Spleen (tissue), 13 donors: ENCODE measurements at places on chromosomes 2 and 18. TPM values are rescaled to one million over a fixed set of nuclear protein-coding genes. Genes with fewer than 3 reads are reported as not detected.

DNA sequence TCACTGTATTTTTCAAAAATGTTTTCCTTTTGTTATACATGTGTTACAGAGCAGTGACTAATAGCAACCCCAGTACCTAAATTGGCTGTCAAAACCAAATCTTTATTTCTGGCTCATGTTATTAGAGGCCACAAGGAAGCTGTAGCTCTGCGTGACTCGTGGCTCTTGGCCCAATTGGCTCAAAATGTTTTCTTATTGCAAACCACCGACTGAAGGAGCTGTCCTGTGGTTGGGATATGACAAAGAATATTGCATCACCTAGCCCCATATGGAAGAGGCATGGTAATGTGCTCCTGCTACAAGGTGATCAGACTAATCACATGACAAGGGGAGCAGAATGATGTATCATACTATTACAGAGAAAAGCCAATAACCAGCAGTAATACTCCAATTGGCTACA lies 1058.5 kb downstream of the CBLN2 start:
- no peak for DNase-seq

GRCh38 chr2:223222397-223222796 lies 170.4 kb downstream of the KCNE4 start:
- no peak for DNase-seq

- DNase-seq = no peak
These were observed 268.0 kb upstream of the LRATD1 start for GRCh38 chr2:14364471-14364870.

DNA sequence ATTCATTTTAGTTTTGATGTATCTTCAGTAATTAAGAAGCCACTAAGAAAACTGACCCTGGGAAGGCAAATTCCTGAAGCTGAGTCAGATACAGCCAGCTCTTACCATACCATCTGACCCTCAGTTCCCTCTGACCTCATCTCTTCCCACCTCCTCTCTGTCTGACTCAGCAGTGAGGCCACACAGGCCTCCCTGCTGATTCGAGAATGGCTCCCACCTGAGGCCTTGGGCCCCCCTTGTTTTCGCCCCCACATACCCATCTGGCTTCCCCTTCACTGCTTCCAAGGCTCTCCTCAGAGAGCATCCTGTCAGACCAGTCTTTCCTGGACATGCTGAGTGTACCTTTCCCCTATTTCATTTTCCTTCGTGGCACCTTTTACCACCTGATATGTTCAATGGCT lies 71.0 kb upstream of the CYP1B1 start:
- no peak for DNase-seq

- DNase-seq = peak; percentile 86
These were observed 56.1 kb downstream of the SLC35F5 start for GRCh38 chr2:113700186-113700841.

SULT1C2 gene
- polyA plus RNA-seq = 0.83 TPM

WDCP gene
- polyA plus RNA-seq = 4.1 TPM
